ENCODE measurements at places on chromosomes 1 and 21.

- DNase-seq: no peak
Measured at GRCh38 chr1:224626042-224626441, 9.9 kb downstream of the CNIH3 start.

DNA sequence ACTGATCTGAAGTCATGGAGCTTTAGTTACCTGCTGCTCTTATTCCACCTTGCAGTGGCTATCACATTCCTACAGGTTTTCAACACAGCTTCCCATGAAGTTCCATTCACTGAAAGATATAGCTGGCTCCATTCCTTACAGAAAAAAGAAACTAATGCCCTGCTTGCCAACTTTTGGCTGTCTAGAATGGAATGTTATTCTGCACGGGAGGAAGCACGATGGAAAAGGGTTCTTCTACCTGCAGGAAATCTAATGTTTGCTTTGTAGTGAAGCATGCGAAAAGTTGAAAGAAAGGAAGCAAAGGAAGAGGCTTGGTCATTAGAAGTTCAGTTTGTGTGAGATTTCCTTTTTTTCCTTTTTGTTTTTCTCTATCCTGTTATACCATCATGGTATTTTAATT is 32.6 kb downstream of the GIPC2 start:
- DNase-seq: no peak

DNA sequence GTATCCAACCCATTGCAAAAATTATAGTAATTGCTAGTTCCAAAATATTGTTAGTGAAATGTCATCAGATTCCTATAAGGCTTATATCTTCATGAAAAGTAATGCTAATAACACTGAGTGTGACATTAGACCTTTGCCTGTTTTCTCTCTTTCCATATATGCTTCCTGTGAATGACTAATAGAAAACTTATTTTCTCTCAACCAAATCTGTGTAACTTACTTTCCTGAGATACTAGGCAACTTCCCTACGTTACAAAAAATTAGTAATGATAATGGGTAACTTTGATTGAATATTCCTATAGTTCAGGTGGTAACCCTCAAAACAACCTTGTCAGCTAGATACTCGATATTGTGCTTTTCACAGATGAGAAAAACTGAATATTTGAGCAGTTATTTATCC is 124.2 kb upstream of the HNRNPU start:
- DNase-seq: no peak

- DNase-seq: no peak
Measured at GRCh38 chr1:79281442-79281841, 274.9 kb upstream of the ADGRL4 start.
